ENCODE measurements at places on chromosomes 5 and 9.

DNA sequence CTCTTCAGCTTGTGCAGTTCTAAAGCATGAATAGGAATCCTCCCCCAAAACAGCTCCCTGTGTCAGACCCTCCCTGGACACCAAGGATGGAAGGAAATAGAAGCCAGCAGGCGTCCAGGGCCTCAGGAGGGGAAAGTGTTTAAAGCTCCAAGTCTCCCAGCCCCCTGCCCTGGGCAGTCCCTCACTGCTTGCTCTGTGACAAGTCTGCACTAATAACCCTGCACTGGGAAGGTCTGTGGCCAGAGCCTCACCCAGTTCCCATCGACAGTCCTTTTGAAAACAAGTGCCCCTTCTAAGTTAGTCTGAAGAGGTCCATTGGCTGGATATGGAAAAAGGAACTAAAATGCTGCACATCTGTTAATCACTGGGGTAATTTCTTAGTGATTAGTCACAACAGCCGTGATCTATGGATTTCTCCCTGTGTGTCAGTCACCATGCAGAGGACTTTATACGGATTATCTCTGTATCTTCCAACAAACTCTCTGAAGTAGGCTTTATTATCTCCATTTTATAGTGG, 195.3 kb downstream of the FBXL7 start:
- no peak for DNase-seq

DNA sequence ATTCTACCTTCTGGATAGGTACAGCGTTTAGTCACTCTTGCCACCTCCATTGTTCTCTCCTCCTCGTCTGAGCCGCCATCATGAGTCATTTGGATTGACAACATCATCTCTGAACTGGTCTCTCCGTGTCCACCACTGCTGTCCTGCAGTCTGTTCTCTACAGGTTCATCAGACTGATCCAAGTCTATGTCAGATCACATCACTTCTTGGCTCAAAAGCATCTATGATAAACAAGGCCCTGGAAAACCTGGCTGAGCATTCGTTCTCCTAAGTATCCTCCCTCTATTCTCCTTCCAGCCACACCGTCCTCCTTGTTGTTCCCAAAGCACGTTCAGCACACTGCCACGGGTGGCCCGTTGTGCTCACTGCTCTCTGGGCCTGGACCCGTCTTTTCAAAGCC, 50.5 kb downstream of the CTNND2 start:
- no peak for DNase-seq

DNA sequence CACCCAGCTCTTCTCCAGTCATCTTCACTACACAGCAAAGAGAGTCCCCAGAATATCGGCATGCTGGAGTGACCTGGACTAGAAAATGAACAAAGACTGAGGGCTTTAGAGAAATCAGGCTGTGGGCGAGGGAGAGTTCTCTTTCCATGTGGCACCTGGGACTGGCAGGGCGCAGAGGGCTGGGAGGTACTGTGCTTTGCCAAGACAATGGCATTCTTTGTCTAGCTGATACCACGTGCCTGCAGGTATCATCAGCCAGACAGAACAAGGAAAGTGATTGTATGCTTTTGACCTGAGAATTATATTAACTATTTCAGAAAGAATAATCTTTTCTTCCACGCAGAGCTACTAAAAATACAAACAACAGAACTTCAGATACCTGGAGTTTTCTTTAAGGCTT, 30.5 kb downstream of the DDX31 start:
- DNase-seq, result no peak

DNA sequence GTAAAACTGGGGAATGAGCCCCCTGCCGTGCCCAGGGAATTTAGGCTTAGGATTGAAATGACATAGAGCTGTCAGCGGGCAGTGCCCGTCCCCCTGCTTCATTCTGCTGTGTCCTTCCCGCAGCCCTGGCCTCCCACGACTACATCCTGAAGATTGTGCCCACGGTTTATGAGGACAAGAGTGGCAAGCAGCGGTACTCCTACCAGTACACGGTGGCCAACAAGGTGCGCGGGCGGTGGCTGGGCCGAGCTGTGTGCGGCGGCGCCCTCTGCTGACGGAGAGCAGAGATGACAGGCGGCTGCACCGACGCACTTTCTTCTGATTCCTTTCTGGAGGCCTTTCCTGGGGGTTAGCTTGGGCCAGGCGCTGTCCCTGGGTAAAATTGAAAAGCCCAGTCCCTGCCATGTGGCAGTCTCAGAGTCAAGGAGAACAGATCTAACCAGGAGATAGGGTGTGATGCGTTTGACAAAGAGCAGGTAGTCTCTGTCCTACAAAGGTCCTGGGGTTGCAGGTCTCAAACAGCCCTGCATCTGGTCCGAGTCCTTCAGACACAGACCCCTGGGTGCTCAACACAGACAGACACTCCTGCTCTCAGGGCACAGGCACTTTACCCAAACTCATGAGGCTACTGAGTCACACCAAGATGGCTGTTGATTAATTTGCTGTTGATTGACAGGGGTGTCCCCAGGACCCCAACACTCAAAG, 26.8 kb upstream of the RPL26L1 start:
- peak; percentile 29 for DNase-seq

GRCh38 chr9:70405808-70406433, 8.5 kb downstream of the KLF9 start:
- no peak for DNase-seq

Measured in activated naive CD4-positive, alpha-beta T cell (primary cell).